ENCODE measurements at places on chromosomes 5 and 9.

GRCh38 chr5:83752700-83753099 lies 32.0 kb upstream of the HAPLN1 start:
- DNase-seq, result no peak

GRCh38 chr9:127535834-127536233 lies 76.2 kb upstream of the STXBP1 start:
- DNase-seq, result no peak

DNA sequence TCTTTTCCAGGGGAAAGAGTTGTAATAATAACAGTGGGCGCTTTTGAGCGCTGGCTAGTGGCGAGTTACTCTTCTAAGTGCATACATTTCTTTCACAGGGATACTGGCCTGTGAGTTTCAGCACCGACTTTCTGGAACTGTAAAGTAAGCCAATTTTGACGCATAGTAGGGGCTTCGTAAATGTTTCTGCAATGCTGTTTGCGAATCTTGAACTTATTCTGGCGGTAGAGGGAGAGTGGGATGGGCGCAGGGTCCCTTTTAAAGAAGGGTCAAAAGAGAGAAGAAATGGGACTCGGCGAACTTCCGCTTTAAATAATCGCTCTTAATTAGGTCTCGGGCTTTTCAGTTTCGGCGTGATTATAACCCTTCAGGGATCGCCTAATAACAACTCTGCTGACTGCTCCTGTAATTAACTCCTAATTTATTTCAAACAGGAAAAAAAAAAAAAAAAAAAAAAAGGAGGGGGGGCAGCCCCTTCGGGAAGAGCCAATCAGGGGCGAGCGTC lies 351 bp upstream of the MSX2 start:
- DNase-seq, result no peak

DNA sequence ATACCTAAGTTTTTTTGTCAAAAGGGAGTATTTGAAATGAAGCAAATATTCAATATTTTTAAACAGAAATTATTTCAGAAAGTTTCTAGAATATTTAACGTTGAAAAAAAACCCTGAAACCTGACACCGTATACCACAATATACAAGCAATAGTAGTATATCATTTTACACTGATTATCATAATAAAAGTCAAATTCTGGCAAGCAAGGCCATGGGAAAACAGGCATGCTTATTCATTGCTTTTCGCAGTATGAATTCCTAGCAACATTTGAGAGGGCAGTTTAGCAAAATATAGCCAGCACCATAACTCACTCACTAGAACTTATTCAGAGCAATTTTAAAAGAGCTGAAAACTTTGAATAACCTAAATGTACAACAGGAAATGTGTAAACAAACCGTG lies 46.1 kb downstream of the ERAP1 start:
- no peak for DNase-seq

DNA sequence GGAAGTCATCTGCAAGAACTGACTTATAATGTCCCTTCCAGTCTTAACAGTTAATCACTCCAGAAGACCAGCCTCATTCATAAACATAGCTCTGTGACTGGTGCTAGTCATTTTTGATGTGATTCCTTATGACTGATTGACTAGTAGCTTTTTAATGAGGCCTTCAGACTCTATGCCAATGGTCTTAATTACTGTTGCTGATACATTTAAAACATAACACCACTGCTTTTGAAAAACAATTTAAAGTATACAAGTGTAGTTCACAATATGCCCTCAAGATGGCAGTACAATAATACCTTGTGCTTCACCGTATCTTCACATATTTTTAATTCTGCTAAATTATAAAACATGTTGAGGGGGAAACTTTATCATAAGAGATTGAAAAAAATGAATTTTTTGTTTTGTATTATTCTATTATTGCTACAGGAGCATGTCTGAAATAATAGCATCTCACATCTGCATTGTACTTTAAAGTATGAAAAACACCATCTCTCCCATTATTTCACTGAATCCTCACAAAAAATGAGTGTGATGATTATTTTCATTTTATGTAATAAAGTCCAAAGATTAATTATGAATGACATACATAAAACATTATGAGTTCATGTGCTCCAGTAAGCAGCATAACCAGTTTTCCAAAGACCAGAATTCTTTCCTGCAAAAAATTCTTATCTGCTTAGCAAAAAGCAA lies 55.2 kb upstream of the SHISAL2B start:
- DNase-seq, result peak; percentile 69

GRCh38 chr5:128402506-128402905 lies 135.5 kb downstream of the FBN2 start:
- no peak for DNase-seq

Measured in NAMALWA (cell line).